ENCODE measurements at places on chromosomes 4 and X.

- DNase-seq, result no peak
Observed at GRCh38 chr4:157988641-157989040, 184.2 kb downstream of the GASK1B start.

DNA sequence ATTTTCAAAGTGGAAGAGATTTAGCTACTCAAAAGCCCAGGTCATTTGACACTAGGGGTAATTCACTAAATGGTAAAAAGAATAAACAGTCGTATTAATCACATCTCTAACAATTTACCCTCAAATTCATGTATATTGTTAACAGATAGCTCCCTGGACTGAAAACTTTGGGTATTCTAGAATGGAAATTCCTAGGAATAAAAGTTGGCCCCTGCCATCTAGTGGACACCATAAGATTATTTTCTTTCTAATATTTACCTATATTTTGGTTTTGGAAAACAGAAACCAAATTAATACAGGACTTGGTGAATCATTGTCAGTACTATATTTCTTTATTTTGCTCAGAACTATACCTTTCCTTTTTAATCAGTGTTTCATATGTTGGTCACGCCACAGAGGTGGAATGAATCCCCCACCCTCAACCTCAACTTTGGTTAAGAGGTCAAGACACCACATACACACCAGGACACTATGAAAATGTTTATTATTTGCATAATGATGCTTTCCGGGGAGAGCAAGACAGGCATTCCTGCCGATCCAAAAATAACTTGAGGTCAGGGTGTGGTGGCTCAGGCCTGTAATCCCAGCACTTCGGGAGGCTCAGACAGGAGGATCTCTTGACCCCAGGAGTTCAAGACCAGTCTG, 96.2 kb upstream of the APOOL start:
- no peak for DNase-seq

DNA sequence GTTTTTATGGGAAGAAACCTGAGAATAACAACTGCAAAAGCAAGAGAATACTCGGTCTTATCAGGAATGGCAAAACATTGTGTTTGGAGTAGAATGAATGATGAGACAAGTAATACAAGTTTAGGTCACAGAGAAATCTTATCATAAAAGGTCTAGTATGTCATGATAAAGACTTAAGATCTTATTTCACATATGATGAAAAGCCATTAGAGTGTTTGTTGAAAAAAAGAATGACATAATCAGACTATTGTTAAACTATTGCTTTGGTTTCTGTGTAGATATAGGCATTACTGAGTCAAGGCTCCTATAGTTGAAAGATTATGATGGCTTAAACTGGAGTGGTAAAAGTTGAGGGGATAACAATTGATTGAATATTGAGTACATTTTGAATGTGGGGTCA, 603.6 kb downstream of the CCSER1 start:
- no peak for DNase-seq

DNA sequence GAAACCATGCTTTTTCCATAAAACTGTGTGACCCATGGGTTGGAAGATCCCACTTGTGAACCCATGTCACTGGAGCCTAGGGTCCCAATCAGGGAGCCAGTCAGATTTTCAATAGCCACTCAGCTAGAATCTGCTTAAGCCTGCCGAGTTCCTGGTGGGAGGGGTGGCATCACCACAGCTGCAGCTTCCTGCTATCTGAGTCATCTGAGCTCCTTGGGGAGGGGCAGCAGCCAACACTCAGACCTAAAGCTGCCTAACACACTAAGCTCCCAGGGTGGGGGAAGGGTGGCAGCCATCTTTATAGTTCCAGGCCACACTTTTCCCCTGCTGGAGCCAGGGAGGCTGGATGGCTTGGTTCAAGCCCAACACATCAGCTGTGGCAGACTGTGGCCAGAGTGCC, 350.1 kb downstream of the C4orf33 start:
- no peak for DNase-seq

DNA sequence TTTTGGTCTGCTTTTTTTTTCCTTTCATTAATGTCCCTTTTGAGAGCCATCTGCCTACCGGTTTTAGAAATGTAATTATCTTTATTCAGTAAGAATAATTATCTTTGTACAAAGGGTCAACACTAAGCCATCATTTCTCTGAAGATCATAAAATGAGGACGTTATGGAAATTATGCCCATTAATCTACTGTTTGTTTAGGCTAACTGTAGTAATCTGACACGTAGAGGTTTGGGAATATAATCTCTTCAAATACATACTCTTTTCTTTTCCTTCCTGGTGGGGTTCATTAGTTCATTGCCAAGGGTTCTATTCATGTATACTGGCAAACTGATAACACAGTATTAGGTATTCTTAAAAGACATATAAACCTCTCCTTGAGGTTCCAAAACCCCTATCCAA, 3.8 kb upstream of the HSD17B13 start:
- no peak for DNase-seq

DNA sequence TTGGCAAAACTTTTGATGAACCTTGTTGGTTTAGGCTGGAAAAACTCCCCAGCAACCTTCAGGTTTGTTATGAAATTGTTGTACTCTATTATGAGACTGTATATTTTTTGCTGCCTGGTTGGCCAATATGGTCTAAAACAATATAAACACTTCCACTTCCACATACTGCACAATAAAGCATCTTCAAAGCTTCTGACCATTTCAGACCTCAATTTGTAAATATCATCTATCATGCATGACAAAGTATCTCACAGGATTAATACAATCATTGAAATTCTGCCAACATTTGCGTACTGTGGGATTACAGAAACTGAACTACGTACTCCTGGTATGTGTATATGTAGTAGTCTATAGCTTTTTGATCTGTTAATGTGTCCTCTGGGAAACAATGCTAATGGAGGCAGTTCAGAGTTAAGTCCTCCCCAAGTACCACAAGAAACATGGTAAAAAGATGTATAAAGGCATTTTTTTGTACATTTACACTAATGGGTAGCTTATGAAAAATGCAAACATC, 40.4 kb downstream of the GPC4 start:
- DNase-seq, result no peak

GRCh38 chr4:122826079-122826527, 528 bp upstream of the FGF2 start:
- DNase-seq, result no peak

GRCh38 chr4:182901337-182901736, 15.8 kb downstream of the DCTD start:
- no peak for DNase-seq

Data from activated CD8-positive, alpha-beta memory T cell treated with anti-CD3 and anti-CD28 coated beads for 1 hour (primary cell).